ENCODE measurements at places on chromosomes 3 and 15. TPM values are rescaled to one million over a fixed set of nuclear protein-coding genes. Genes with fewer than 3 reads are reported as not detected.

ADAMTS9 gene
- 139 TPM for polyA plus RNA-seq

GRK7 gene
- 0.07 TPM for polyA plus RNA-seq

SLC28A2 gene
- 0.40 TPM for polyA plus RNA-seq

NKIRAS1 gene
- 18.6 TPM for polyA plus RNA-seq

ATXN7 gene
- 14.9 TPM for polyA plus RNA-seq

NAALADL2 gene
- polyA plus RNA-seq, result 20.4 TPM

CNTN4 gene
- 33.1 TPM for polyA plus RNA-seq

FEZF2 gene
- not detected for polyA plus RNA-seq

CMSS1 gene
- 48.9 TPM for polyA plus RNA-seq

EHHADH gene
- 35.3 TPM for polyA plus RNA-seq

NLGN1 gene
- 2.2 TPM for polyA plus RNA-seq

- DNase-seq, result no peak
Measured at GRCh38 chr15:82176542-82176941, 86.0 kb downstream of the EFL1 start.

GRCh38 chr3:111738790-111739189 lies 120.3 kb upstream of the PHLDB2 start:
- DNase-seq, result no peak

DNA sequence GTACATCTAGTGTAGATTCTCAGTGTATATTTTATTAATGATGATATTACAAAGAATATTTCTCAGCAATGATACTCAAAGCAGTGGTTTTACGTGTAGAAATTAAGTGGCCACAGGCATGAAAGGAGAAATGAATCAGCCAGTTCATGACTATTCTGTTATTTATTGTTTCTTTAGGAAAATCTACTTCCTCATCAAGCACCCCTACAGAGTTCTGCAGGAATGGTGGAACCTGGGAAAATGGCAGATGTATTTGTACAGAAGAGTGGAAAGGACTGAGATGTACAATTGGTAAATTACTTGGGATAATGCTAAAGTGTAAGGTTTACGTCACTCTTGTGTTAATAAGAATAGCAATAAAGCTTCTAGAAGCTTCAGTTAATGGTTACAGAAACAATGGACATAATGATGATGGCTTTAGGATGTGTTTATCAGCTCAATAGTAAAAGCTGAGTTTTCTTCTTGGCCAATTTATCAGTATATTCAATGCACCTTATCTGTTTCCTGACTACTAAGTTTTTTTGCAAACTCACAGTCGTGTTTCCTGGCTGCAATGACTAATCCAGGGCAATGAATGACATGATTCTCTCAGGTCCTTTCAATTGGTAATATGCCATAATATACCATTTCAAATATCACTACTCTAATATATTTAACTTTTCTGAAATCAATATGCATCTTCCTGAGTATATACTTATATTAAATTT lies 20.2 kb downstream of the ADGRG7 start:
- DNase-seq, result no peak

- DNase-seq, result no peak
Measured at GRCh38 chr3:190019006-190019405, 101.7 kb downstream of the P3H2 start.

DNA sequence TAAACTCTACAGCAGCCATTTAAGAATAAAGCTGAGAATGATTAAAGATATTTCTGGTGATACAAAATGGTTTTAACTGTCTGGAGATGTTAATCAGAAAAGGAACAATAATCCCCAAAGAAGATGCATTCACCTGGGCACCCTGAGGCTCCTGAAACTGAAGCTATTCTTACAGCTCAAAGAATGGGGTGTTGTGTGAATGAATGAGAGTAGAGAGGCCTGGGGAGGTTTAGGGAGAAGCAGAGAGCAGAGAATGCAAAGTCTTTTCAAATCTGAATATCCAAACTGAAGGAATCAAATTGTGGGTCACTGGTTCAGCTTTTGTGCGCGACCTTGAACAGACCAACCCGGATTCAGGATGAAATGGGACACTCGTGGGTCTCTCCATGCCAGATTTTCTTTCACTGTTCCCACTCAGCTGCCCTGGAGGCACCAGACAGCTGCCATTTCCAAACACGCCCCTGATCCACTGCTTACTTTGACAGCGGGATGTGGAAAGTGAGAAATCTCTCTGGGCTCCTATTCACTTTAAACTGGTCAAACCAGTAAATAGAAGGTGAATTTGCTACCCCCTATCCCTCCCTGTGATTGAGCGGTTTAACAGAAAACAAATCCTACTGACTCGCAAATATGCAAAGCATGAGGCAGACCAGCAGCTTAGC lies 485.5 kb upstream of the THBS1 start:
- no peak for DNase-seq

- DNase-seq, result no peak
Measured at GRCh38 chr3:62335196-62335595, 38.2 kb downstream of the FEZF2 start.

- no peak for DNase-seq
Measured at GRCh38 chr15:58159827-58160386, 21.7 kb downstream of the AQP9 start.

GRCh38 chr15:52924630-52925029 lies 134.5 kb upstream of the ONECUT1 start:
- DNase-seq, result no peak

- no peak for DNase-seq
Measured at GRCh38 chr3:184135911-184136260, 728 bp downstream of the EIF2B5 start.
